ENCODE measurements at places on chromosomes 5 and 9. TPM values are rescaled to one million over a fixed set of nuclear protein-coding genes. Genes with fewer than 3 reads are reported as not detected.

Gene ARSI
- 0.22 TPM for total RNA-seq

DNA sequence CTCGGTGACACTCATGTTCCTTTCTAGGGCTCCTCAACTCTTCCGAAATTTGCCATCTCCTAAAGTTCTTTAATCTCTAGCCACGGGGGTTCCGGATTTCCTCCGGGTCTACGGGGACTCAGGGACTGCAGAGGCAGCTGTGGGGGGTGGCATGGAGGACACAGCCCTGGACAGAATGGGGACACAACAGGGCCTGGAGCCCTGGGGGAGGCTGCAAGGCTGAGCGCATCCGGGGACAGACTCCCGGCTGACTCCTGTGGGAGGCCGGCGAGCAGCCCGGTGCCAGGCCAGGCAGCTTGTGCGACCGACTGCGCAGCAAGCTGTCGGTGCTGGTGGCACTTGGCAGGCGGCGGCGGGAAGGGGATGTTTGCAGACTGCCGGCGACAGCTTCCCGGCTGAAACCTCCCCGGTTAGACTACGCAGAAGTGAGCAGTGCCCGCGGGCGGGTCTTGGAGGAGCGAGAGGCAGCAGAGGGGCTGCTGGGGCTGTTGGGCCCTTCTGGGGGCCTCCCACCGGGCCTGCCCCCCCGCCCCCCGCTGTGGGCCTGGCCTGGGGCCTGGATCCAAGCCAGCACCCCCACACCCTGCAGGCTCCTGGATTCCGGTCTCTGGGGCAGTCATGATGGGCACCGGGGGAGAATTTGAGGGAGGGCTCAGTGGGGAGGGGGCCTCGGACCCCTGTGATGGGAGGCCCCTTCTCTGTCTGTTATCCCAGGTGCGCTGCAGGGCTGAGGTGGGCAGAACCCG is 28.7 kb upstream of the UBAC1 start:
- DNase-seq: peak; percentile 29

Gene LPAR1
- not detected for total RNA-seq

Gene KCTD16
- under 0.01 TPM for total RNA-seq

Gene ADAMTS2
- 0.40 TPM for total RNA-seq

Gene SCGB3A1
- total RNA-seq: 0.60 TPM

- DNase-seq: no peak
These were observed 65.7 kb downstream of the CDH12 start for GRCh38 chr5:22787398-22787797.

DNA sequence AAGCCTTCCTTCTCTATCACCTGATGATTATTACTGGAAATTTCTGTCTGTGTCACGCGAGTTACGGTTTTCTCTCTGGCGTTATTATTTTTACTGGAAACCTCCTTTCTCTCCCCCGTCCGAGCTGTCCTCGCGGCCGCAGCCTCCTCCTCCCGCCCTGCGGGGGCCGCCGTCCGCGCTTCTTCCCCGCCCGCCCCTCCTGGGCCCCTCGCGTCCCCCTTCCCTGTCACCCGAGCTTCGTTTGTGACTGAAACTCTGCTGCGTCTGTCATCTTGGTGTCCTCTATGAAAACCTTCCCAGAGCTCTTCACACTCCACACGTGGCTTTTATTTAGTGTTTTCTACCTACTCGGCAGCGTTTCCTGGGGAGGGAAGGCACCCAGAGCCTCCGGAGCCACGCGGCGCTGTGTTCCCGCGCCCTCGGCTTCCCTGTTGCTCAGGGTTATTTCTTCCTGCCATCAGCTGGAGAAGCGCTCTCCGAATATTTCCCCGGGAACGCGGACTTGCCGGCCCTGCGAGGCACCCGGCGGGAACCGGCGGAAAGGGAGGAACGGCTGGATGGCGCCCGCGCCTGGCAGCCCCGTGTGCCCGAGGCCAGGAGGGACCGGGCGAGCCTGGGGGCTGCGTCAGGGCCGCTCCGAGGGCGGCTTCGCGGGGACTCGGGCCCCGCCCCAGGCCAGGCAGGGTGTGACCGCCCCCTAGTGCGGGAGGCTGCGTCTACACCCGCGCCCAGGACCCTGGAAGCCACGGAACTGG is 33.9 kb downstream of the TRIP13 start:
- DNase-seq: peak; percentile 55

Gene RNF224
- not detected for total RNA-seq

Gene SLC34A1
- total RNA-seq: not detected

GRCh38 chr9:129363216-129363873 is 185.3 kb upstream of the IER5L start:
- no peak for DNase-seq

Gene IFNA21
- total RNA-seq: not detected

DNA sequence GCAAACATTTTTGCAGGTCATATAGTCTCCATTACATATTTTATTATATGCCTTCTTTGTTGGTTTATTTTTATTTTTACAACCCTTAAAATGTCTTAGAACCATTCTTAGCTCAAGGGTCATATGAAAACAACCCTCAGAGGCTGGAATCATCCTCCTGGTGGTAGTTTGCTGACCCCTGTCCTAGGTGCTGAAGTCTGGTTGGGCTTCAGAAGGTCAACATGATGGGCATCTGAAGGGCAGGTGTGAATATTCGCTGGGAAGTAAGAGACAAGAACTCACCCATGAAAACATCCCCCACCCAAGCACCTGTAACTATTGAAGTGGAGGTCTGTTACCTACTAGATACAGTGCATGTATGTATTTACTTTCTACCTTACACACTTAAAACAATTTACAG is 75.4 kb downstream of the OSMR start:
- peak; percentile 33 for DNase-seq
